Umbilical cord (tissue), 2 donors: ENCODE measurements at places on chromosomes 6 and 20.

GRCh38 chr6:29537714-29538403 is 21.7 kb downstream of the UBD start:
- no peak for DNase-seq

- no peak for DNase-seq
Measured at GRCh38 chr6:147157930-147158329, 46.3 kb upstream of the STXBP5 start.

GRCh38 chr6:148250975-148251685 is 91.5 kb upstream of the SASH1 start:
- DNase-seq, result peak; percentile 44

- DNase-seq, result peak; percentile 87
Measured at GRCh38 chr6:117448732-117449485, 23.2 kb upstream of the ROS1 start.

DNA sequence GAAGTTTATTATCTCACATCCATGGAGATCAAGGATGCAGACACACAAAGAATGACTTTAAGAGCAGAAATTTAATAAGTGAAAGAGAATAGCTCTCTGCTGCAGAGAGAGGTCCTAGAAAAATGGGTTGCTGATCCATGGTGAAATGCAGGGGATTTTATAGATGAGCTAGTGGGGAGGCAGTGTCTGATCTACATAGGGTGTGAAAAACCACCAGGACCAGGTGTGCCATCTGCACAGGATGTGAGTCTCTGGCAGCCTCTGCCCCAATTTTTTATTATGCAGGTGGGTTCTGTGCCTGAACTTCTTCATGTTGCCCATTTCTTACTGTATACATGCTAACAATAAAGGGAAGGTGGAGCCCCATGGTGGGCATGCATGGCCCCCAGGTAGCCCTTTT is 19.9 kb upstream of the NANP start:
- no peak for DNase-seq

DNA sequence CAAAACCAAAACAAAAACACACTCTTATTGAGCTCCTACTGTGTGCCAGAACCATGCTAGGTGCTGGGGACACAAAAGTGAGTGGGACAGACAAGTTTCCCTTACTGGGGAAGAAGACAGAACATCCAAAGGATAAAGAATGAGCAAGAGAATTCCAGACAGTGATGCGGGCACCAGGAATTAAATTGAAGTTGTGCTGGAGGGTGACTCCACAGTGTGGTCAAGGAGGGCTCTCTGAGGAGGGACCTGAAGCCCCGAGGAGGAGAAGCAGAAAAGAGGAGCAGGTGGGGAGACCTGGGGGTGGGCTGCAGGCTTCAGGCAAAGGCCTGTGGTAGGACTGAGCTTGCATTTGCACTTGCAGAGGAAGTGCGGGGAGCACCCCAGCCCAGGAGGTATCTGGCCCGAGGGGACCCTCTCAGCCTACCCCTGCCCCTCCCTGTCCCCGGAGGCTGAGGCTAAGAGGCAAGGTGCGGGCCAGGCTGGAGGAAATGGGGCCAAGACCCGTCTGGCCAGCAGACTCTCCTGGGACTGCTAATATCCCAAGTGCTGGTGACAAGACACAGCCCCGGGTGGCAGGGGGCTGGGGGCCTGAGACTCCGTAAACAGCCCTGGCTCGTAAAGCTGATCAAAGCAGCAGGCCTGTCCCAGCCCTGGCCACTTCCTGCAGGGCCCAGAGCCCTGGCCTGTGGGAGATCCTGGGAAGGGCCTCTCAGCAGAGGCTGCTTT is 57.1 kb downstream of the SNAI1 start:
- DNase-seq, result no peak

GRCh38 chr6:111793711-111794111 is 79.5 kb downstream of the FYN start:
- DNase-seq, result no peak

- peak; percentile 44 for DNase-seq
Measured at GRCh38 chr20:59006864-59007664, at the start of gene CTSZ. Gene CTSZ, minus strand, starts transcription at chr20:59007254. Its CDS starts 126 bp downstream, at chr20:59007128.

GRCh38 chr6:100664274-100665040 is 199.7 kb upstream of the SIM1 start:
- peak; percentile 22 for DNase-seq

GRCh38 chr20:7829776-7830175 is 110.5 kb downstream of the HAO1 start:
- DNase-seq, result no peak

DNA sequence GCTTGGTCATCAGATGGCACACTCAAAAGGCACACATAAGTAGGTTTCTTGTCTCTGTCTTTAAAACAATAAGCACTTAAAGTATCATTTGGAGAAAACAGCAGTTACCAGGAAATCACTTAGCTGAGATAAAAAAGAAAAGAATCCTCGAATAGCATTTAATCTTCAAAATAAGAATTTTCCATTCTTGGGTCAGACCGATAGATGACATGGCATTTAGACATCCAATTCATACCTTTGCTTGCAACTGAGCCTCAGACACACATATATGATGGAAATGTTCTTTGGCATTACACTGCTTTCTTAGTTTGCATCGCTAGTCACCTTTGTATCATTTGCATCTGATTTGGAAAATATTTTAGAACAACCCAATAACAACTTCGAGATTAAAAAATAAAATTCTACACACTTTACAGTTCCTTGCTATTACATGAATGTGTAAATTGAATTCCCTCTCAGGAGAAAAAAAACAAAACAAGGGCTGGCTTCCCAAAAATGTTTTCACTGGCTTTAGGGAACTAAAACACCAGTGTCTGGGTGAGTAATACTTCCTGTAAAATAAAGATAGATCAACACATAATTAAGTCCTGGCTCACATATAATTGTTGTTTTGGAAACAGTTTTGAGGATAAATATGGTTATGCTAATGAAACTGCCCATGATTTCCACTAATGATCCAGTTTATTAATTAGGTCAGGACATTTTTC is 1.3 kb upstream of the RNF217 start:
- no peak for DNase-seq

- DNase-seq, result no peak
Measured at GRCh38 chr6:17018425-17018824, 83.4 kb upstream of the STMND1 start.

- DNase-seq, result no peak
Measured at GRCh38 chr6:122501475-122501874, 29.9 kb upstream of the SERINC1 start.

- no peak for DNase-seq
Measured at GRCh38 chr6:44556046-44556445, 168.5 kb downstream of the CDC5L start.

DNA sequence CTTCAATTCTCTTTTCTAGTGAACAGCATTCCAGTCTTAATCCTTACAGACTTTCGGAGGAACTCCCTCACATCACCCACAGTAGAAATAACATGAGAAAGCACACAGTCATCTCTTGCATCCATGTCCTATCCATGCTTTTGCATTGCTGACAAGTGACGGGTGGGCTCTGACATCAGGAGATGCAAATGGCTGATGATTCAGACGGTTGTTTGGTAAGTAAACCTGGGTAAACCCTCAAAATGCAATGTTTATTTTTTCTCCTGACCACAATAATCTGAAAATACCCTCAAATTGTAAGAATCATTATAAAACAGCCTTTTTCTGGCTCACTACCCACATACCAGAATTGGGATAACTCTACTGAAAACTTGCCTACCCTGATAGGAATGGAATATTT is 792.0 kb downstream of the MAFB start:
- peak; percentile 21 for DNase-seq

- peak; percentile 9 for DNase-seq
Measured at GRCh38 chr20:18904624-18905023, 91.0 kb downstream of the SCP2D1 start.

GRCh38 chr6:35037664-35038038 is 103.5 kb downstream of the TCP11 start:
- DNase-seq, result no peak

- peak; percentile 18 for DNase-seq
Measured at GRCh38 chr6:138162111-138162954, 594 bp downstream of the ARFGEF3 start.

DNA sequence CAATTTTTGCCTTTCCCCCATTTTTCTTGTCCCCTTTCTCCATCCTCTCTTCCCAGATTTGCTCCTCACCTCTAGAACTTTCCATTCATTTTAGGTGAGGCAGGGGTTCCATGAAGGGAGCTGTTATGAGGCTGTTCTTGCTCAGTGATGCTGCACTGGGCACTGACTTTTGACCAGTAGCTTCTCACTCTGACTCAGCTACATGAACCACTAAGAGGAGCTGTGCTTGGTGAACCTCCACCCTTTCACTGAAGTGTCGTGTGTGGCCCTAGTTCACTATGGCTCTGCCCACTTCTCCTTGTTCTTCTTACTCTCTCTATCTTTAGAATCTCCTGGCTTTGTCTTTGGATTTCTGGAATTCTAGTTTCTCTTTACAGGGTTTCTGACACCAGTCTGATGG is 307.1 kb upstream of the RNF24 start:
- no peak for DNase-seq

GRCh38 chr6:114084327-114084890 is 113.5 kb upstream of the HDAC2 start:
- no peak for DNase-seq

DNA sequence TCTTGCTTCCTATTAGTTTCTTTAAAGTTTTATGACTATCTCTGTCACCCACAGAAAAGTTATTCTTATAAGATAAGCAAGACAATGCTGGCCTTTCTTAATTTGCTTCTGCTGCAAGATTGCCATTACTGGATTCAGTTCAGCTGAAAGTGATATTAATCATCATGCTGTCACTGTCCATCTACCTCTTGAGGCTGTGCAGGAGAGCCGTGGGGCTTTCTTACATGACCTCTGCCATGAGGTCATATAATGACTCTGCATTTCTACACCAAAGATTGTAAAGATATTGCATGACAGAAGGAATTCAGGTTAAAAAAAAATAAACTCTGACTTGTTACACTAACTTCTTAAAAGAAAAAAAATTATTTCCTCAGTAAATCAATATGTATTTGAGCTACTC is 106.9 kb downstream of the TRDN start:
- no peak for DNase-seq

DNA sequence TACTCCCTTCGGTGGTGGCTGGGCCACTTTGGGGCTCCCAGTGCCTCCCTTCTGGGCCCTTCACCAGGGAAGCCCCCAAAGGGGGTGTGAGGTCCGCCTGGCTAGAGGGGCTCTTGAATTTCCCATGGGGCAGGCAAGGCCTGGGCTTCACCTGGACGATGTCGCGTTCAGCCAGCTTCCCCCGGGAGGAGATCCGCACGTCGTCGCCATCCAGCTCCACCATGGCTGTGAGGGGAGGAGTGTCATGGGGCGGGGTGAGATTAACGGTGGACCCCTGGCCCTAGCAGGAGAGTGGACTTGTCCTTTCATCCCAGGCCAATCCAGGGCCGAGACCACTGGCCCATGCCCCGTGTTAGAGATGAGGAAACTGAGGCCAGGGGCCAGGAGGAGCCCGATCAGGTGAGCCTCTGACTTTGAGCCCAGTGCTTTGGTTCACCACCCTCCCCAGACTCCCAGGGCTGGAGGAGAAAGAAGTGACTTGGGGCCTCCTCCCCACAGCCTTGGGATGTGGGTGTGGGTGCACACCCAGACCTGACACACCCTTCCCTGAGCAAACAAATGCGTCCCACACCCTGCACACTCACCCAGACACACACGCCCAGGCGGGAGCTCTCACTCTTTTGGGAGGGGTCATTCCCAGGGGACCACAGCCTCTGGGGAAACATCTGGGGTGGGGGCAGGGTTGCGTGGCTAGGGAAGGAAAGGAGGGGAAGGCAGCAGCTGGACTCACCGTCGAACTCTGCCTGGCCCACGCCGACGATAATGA is 46.1 kb downstream of the RAB44 start:
- DNase-seq, result no peak

DNA sequence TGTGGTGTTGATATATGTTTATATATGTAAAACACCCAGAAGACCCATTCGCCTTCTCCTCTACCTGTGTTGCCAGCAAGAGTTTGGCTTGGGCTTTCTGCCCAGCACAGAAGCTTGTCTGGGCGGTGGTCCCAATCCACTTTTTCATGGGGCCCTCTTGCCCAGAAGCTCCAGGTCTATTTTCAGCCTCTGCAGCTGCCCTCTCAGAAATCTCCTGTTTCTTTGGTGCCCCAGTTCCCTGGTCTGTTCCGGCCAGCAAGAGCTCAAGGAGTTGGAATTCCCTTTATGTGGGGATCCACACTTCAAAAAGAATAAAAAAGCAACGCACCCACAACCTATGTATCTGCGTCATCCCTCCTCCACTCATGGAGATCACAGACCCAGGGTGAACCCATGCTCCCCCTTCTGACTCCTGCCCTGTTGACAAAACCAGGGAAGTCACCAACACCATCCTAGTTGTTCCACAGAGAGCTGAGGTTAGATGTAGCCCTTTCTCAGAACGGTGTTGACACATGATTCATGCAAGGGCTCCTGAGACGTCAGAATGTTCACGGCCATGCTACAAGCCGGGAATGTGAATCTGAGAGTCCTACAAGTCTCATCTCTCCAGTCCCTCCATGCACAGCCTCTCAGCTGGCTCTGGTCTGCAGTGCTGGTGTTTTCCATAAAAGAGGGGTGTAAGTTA is 156.8 kb upstream of the RIN2 start:
- no peak for DNase-seq

GRCh38 chr20:54668271-54669039 is 193.1 kb downstream of the DOK5 start:
- no peak for DNase-seq

- no peak for DNase-seq
Measured at GRCh38 chr6:107075951-107076381, 39.3 kb downstream of the BEND3 start.
